ENCODE measurements at places on chromosomes 2 and 18. TPM values are rescaled to one million over a fixed set of nuclear protein-coding genes. Genes with fewer than 3 reads are reported as not detected.

DNA sequence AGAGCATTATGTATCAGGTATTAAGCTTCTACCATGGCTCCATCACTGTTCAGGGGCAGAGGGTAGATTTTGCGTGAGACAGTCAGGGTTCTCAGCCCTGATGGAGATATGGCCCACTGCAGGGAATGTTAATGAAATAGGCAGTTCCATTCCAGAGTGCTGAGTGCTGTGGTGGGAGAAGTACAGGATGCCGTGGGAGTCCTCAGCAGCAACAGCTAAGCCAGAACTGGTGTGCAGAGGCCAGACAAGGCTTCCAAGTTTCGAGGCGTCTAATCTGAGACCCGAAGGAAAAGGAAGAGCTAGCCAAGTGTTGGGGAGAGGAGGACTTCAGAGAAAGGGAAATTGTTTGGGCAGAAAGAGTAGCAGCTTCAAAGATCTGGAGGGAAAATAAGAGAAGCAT is 30.2 kb upstream of the MAPRE2 start:
- DNase-seq: no peak

EFEMP1 gene
- total RNA-seq: 25.2 TPM

KLHL30 gene
- total RNA-seq: 0.07 TPM

DNA sequence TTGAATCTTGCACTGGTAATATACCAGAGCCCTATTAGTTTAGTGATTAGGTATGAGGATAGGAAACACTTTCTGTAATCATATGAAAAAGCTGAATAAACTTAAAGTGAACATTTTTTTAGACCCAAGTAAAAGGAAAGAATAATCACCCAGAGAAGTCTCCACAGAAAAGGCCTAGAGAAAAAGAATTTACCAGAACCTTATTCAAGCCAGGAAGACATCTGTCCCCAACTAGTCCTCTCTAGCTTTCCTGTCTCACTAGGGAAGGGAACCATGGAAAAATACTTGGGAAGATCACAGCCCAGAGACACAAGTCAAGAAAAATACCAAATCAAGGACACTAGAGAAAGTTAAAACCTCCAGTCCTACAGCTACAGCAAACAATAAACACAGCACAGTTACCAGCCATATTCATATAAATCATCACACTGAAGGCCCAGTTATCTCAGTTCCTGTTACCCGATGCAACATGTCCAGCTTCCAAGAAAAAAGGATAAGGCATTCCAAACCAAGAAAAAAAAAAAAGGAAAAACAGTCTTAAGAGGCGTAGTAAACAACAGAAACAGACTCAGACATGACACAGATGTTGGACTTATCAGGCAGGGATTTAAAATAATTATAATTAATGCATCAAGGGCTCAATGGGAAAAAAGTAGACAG is 461.5 kb downstream of the IRS1 start:
- DNase-seq: no peak

GRCh38 chr2:68103709-68104055 is 40.9 kb upstream of the C1D start:
- no peak for DNase-seq

- peak; percentile 58 for DNase-seq
These were observed 187.5 kb downstream of the TWIST2 start for GRCh38 chr2:239035361-239035814.

SERPINB11 gene
- total RNA-seq: not detected

ANKRD62 gene
- 0.19 TPM for total RNA-seq

DNA sequence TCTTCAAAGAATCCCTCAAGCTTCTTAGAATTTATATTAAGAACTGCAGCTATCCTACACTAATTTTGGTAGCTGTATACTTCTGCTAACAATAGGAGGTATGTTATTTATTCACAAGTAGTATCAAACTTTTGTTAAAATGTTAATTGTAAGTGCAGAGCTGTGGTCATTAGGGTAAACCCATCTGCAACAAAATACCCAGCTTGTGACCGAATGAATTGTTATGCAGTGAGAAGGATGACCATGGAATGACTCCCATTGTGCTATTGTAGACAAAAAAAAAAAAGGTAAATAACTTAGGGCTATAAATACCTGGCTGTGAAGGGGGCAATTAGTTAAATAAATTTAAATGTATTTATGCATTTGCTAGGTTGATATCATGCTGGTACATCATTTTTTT is 186.1 kb downstream of the ADCYAP1 start:
- no peak for DNase-seq

GRCh38 chr2:46462936-46463335 is 16.4 kb upstream of the TMEM247 start:
- DNase-seq: no peak

NFE2L2 gene
- 81.5 TPM for total RNA-seq

GRCh38 chr2:215611609-215612386 is 175.9 kb upstream of the FN1 start:
- no peak for DNase-seq

DNA sequence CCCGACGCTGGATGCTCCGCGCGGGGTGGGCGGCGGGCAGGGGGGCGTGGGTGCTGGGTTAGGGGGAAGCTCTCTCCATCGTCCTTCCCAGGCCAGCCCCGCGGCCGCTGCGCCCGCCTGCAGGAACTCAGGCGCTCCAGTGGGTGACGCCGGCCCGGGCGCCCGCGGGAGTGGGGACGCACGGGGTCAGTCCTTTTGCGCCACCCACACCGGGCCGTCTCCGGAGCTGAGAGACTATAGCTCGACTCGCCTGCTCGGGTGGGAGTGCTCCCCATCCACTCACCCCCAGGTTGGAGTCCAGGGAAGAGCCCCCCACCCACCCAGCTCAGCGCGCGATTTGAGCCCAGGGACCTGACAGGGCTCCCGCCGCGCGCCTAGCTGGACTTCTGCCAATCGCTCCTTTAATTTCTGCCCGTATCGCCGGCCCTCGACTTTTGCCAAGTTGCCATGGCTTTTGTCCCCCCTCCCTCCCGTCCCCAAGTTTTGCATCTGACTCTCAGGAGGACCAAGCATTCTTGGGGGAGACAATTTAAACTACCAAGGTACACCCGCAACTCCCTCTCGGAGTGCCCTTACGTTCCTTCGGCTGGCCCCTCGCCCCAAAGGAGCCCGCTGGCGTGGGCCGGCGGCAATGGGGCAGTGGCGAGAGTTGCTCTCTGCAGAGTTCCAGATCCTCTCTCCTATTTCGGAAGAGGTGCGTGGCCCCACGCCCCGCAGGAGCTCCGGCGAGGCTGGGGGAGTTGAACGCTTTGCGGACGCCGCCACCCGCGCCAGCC is 205.8 kb upstream of the SMAD2 start:
- DNase-seq: peak; percentile 65

G6PC2 gene
- 0.11 TPM for total RNA-seq
